AG09319 (cell line): ENCODE measurements at places on chromosomes 5 and 9.

- DNase-seq = no peak
These were observed 35.5 kb downstream of the SERINC5 start for GRCh38 chr5:80220245-80220897.

DNA sequence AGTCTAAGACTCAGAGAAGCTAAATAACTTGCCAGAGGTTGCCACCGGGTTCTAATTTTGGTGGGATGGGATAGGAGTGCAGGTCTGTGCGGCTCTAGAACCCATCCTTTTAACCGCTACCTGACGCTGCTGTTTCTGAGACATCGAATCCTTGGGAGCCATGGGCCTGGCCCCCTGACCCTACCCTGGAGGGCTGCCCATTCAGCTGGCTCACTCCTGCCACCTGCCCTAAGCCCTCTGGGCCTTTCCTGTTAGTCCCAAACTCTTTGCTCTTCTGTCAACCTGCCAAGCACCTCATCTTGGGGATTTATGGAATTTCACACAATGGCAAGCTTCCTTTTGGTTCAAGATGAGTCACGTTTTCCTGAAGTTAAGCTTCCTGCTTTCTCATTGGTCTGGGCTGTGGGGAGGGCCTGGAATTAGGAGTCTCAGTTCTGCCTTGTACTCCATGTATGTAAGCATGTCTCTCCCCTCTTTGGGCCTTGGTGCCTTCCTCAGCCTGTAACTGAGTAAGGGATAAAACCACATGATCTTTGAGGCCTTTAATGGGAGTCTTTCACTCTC is 26.6 kb downstream of the ENHO start:
- no peak for DNase-seq

DNA sequence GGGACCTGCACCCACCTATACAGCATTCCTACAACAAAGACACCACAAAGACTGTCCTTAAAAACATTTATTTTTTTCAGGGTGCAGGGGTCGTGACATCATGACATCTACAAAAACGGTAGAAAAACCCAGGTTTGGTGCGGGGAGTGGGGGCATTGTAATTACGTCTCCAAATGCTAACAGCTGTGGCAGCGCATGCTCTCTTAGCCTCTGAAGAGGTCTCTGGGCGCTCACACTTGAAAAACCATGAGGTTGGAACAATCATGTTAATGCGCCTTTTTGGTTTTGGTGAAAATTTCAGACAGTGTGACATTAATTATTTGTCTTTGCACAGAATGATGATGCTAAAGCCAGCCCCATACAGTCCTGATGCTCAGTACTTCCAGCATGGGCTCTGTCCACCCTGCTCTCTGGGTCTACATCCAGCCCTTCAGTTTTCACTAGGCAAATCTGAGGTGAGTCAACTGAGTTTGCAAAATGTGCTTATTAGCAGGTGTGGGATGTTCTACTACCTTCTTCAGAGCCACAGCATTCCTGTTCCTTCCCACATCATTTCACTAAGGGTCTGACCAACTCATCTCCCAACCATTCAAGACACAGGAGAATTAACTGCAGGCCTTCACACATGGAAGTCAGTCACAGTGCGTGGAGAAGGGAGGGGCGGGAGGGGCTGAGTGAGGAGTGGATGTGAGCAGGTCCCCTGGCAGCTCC is 14.1 kb downstream of the ALDH1B1 start:
- DNase-seq = no peak

DNA sequence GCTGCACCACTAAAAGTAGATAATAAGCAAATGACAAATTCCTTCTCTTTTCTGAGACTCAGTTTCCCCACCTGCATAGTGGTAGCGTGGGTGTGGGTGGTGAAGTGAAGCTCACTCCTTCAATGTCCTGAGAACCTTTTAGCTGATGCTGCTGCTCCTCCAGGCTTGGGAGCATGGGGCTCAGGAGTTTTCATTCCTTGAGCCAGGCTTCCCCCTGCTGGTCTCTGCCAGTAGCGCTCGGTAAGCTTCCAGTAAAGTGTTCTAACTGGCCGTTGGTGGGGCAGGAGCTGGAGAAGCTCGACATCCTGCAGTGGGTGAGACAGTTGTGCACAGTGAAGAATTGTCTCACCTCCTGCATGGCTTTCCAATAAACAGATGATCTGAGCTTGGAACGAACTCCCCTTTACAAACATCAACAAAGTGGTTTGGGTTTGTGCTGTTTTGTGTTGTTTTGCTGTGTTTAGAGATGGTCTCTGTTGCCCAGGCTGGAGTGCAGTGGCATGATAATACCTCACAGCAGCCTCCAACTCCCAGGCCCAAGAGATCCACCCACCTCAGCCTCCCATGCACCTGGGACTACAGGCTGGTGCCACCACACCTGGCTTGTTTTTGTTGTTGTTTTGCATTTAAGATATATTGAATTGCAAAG is 34.6 kb downstream of the SPARC start:
- DNase-seq = no peak

DNA sequence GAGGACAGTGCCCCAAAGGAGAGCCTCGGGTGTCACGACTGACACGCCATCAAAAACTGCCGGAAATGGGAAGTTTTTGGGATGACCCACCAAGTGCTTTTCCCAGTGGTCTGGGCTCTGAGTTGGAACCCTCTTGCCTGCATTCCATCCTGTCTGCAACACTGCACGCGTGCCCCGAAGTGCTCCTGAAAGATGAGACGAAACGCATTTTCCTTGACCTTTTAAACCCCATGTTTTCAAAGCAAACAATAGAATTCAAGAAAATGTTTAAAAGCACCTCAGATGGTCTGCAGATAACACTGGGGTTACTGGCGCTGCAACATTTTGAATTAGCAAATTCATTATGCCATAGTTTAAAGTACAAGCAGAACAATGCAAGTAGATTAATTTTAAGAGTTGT is 92.9 kb downstream of the ANKRD18A start:
- DNase-seq = no peak
